ENCODE measurements at places on chromosomes 2 and 18.

GRCh38 chr2:222711315-222711940 is 40.0 kb downstream of the MOGAT1 start:
- DNase-seq, result no peak

GRCh38 chr2:66753257-66753656 is 318.3 kb downstream of the MEIS1 start:
- DNase-seq, result no peak

DNA sequence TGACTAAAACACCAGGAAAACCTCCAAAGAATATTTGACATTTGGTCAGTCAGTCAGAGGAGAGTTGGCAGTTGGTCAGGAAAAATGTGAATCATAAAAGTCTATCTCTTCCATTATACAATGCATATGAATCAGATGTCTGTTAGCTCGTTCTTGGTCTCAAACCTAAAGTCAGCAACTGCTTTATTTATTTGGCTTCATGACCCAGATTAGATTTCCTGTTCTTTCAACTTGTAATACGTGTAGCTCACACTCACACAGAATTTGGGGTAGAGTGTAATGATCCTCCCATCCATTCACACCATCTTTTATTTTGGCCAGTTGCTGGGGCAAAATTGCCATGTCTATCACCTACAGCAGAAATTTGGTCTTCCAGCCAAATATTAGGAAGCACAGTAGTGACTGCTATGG is 81.9 kb upstream of the COL5A2 start:
- DNase-seq, result no peak

GRCh38 chr2:203897544-203897943 is 30.0 kb downstream of the CTLA4 start:
- DNase-seq, result no peak

- DNase-seq, result no peak
Observed at GRCh38 chr18:576924-577323, 3.3 kb upstream of the CETN1 start.

- no peak for DNase-seq
Observed at GRCh38 chr2:178128836-178129630, 16.8 kb downstream of the RBM45 start.

DNA sequence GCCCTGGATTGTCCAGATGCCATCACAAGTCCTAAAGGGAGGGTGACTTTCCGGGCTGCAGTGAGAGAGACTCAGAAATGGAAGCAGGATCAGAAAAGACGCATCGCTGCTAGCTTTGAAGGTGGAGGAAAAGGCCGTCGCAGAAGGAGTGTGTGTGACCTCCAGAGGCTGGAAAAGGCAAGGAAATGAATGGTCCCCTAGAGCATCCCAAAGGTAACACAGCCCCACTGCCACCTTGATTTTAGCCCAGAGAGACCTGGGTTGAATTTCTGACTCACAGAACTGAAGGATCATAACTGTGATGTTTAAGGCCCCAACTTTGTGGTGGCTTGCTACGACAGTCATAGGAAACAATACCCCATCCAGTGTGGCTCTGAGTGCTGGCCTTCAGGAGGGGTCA is 8.6 kb upstream of the NCK2 start:
- no peak for DNase-seq

DNA sequence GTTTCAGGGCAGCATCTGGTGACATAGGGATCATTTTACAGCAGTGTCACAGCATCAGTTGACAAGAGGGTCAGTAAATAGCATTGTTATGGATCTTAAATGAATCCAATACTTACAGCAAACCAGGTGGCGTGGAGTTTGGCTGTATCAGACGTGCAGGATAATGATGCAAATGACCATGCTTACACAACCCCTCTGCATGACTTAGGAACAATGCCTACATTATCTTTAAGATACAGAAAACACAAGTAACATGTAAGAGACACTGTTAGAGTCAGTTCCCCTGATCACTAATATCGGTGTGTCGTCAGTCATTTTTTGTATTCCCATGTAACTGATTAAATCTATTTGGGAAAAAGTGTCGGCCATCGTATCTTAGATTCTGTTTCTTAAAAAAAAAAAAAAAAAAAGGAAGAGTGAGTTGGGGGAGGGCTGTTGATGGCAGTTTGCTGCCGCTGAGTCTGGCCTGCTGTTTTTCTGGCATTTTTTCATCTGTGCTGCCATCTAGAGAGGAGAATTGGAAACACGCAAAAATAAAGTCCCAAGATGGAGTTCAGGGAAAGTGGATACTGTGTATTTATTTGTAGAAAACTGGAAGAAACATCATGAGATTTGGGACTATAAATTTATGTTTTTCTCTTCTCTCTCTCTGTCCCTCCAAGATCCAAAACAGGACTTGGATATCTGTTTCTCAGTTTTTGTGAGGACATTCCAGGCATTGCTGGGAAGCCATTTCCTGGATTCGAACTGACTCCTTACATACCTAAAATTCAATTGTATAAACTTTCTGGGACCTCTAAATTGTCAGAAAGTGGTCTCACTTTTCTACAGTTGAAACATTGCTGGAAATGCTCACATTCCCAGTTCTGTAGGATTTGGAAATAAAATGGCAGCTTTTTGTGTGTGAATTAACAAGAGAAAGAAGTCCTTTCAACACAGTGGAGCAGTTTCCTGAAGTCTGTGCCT is 60.3 kb upstream of the AGPS start:
- peak; percentile 82 for DNase-seq

- no peak for DNase-seq
Observed at GRCh38 chr18:13266218-13267100, 47.9 kb downstream of the LDLRAD4 start.

DNA sequence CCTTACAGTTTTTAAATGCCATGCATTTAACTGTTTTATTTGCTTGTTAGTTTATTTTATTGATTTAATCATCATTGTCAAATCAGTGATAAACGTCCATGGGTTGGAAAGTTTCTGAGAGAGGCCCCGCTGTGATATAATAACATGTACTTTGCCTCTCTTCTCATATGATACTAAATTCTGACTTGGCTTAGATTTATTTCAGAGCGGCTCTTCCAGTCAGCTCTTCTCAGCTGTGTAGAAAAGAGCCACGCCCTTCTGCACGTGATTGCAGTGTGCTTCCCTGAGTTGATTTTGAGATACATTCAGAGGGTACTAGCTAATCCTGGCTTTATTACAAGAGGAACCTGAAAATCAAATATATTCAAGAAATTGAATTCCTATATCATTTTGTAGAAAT is 218.6 kb downstream of the KCNE4 start:
- no peak for DNase-seq

DNA sequence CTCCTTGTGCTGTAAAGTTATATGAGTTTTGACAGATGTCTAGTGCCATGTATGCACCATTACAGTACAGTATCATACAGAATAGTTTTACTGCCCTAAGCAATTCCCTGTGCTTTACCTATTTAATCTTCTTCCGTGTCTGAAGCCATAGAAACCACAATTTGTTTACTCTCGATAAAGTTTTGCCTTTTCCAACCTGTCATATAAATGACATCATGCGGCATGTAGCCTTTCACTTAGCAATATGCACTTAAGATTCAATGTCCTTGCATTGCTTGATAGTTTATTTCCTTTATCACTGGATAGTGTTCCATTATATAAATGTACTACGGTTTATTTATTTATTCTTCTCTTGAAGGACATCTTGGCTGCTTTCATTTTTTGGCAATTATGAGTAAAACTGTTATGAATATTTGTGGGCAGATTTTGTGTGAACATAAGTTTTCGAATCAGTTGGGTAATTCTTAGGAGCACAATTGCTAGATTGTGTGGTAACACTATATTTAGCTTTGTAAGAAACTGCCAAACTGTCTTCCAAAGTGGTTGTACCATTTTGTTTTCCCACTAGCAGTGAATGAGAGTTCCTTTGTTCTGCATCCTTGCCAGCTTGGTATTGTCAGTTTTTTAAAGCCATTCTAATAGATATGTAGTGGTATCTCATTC is 136.8 kb upstream of the MAP3K20 start:
- no peak for DNase-seq

- no peak for DNase-seq
Observed at GRCh38 chr2:105102001-105102400, 64.1 kb downstream of the MRPS9 start.

DNA sequence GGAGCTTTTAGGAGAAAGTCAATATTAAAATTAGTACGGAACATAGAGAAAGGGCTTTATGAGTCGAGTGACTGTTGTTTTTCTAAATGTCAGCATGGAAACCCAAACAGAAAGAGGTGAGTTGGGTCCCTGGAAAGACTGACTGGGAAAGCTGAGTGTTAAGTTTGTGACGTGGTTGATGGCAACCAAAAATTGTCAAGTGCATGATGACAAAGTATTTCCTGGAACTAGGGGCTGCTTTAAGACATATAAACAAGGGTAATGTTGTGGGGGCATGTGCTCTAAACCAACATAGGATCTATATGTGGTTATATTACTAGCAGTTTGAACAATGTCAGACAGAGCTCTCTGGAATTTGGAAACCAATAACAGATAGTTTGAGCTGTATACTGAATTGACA is 50.9 kb upstream of the GPD2 start:
- no peak for DNase-seq

- no peak for DNase-seq
Observed at GRCh38 chr2:219272995-219273394, 6.2 kb upstream of the DNAJB2 start.

GRCh38 chr2:95278051-95278471 is 3.8 kb downstream of the PROM2 start:
- no peak for DNase-seq

GRCh38 chr2:66872986-66873754 is 438.2 kb downstream of the MEIS1 start:
- DNase-seq, result no peak

DNA sequence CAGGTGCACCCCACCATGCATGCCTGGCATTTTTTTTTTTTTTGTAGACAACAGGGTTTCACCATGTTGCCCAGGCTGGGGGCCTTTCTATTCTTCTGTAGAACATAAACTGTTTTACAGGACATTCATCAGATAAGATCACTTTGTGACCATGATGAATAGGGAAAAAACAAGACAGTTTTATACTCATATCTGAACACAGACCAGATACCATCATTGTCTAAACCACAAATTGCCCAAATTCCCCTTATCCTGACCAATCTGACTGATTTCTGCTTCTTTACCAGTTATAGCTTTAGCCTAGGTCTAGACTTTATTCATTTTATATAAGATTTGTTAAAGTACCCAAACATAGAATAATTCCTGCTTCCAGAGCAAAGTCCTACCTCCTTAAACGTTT is 1699.3 kb upstream of the TMEFF2 start:
- DNase-seq, result no peak

DNA sequence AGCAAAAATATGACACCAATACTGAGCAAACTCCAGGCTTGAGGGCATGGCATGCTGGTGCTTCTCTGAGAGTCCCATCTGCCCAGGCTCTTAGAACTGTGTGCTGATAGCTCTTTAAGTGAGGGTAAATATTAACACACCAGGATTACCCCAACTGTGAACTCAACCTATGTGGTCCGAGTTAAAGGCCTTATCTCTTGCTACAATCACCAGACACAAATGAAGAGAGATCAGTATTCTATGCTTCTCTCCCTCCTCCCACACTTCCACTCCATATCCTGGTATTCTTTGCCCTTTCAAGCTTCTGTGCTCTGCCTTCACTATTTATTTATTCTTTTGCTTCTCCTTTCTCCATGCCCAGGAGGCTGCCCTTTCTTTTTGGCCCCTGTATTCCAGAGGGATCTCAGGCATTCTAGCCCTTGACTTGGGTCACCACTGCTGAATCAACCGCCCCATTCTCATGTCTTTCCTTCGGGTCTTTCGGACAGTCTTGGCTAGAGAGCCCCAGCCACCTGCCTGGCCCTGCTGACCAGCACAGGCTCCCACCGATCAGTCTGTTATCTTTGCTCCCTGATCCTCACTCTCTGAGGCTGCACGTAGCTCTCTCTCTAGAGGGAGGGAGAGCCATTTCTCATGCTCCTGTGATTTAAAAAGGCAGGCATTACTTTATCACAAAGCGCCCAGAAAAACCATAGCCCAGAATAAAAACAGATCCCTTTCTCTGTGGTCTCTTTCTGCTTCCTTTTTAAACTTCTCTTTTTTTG is 17.2 kb upstream of the HK2 start:
- DNase-seq, result peak; percentile 78

DNA sequence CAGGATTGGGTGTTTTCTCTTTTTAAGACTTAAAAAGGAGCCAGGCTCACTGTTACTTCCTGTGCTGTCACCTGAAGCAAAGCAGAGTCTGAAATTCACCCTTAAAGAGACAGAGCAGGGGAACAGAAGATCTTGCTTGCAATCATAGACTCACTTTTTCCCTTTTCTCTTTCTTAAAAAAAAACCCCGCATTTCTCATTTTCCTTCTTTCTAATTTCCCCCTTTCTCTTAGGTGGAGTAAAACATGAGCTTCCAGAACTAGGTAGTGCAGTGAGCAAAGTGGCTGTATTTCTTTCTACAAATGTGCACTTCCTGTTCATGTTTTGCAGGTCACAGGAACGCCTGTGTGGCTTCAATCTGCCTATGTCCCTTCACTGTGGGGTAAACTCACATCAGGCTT is 381.2 kb downstream of the LPIN1 start:
- DNase-seq, result no peak

GRCh38 chr2:119484834-119485233 is 39.4 kb downstream of the SCTR start:
- no peak for DNase-seq

GRCh38 chr2:173226899-173227698 is 127.6 kb upstream of the CDCA7 start:
- no peak for DNase-seq
